ENCODE measurements at places on chromosomes 3 and 15.

DNA sequence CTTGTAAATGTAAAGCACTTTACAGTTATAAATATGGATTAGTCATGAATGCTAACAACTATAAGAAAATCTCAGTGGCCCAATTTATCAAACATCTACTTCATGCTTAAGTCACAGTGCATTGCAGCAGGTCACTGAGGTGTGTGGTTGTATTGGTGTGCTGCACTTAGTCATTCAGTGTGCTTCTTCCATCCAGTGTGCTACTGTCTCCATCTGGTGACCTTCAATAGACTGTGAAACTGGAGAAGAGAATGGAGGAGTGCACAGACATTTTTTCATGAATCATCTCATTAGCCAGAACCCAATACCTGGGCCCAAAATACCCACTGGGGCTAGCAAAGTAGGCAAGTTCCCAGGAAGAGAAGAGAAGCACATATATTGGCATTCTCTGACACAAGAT lies 199.6 kb downstream of the SHOX2 start:
- peak; percentile 4 for DNase-seq

GRCh38 chr3:13745636-13746035 lies 134.2 kb downstream of the WNT7A start:
- no peak for DNase-seq

DNA sequence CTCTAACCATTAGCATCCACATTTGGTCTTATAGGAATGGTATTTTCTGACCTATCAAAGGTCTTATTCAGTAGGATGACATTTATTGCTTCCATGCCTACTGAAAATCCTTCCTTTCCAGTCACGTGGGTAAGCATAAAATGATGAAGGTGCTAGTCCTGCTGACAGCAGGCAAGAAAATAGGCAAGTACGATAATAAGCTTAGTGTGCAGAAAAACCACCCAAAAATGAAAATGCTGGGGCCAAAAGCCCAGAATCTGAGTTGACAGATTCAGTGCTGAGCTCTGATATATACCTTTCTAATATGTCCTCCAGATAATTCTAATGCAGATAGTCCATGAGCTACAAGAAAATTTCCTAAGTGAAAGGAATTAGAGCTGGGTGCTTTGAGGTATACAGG lies 194.8 kb downstream of the WDR72 start:
- DNase-seq = no peak

GRCh38 chr15:52338891-52339290 lies 43.3 kb upstream of the MYO5C start:
- DNase-seq = no peak

DNA sequence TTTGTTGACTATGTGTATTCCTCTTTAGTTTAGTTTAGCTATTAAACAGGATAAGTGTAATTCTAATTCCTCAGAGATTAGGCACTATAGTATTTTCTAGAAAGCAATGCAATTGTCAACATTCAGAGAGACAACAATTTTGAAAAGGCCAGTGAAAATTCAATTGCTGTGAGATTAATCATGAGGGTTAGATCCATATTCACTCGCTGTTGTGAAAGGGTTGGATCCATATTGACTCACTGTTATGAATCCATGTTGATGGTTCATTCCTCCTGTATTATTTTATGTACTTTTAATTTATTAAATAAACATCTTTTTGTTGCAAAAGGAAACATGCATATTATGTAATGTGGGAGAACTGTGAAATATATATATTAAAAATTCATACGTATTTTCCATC lies 641 bp downstream of the TRAT1 start:
- DNase-seq = no peak

DNA sequence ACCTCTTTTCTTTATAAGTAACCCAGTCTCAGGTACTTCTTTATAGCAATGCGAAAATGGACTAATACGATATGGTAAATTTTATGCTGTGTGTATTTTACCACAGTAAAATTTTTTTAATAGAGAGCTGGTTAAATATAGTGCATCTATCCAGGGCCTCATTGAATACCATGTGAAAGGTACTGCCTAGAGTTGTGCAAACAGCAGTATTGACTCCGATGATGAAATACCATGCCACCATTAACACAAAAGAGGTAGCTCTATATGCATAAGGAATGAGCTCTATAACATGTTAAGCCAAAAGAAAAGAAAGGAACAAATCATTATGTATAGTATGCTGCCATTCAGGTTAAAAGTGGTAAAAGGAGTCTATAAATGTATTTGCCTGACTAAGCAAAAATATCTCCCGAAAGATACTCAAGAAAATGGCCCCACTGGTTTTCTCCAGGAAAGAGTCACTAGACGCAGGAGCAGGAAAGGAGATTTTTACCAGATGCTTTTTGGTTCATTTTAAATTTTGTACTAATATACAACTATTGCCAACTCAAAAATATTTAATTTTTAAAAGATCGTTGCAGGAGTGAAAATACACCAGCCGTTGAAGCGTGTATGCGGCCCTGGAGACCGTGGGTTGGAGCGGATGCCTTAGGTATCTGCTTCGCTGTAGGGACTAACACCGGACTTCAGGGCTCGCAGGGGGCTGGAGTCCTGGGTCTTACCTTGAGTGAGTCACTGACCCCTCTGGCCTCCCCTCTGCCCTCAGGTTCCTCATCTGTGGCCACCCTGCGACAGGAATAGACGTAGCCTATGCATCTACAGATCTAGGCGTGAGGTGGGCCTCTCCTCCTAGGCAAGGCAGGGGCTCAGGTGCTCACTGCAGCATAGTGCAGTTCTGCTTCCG lies 120.1 kb downstream of the CHSY1 start:
- no peak for DNase-seq

GRCh38 chr15:23763021-23763420 lies 75.9 kb upstream of the NDN start:
- no peak for DNase-seq

Measured in cardiac fibroblast (primary cell).